ENCODE measurements at places on chromosomes 5 and 9.

- no peak for DNase-seq
Observed at GRCh38 chr9:115069771-115070170, 48.2 kb downstream of the TNC start.

GRCh38 chr9:69671311-69671878 lies 776 bp downstream of the APBA1 start:
- DNase-seq = no peak

DNA sequence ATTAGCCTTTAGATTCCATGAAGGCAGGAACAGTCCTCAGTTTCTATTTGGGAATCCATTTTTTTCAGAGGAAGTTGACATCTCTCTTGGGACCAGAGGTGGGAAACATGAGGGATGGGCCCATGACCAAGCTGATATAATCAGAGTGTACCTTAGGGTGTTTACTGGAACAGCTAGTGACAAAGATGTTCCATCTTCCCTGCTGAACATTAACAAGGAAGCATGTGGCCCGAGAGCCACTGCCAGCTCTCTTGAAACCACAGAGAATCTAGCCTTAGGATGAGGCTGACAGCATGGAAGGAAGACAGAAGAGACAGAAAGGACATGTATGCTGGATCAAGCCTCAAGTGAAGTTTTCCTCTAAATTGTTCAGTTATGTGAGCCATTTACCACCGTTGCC lies 16.0 kb downstream of the AQP3 start:
- DNase-seq = no peak

- no peak for DNase-seq
Observed at GRCh38 chr5:159469496-159470372, 139.4 kb upstream of the IL12B start.

DNA sequence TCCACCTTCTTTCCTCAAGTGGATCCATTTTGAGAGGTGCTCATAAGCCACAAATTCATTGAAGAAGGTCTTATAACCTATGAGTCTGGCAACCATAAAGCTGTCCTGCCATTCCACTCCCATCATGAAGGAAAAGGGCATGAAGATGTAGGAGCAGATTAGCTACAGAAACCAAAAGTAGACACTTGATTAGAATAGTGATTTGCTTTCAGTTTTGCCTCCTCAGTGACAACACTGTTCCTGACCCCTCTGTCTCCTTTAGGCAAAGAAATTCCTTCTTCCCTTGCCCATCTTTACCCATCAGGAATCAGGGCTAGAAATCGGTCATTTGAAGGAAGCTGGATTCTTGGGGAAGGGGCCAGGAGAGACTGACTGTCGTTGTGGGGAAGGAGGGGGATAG lies 55.2 kb downstream of the SLC28A3 start:
- DNase-seq = no peak

GRCh38 chr5:158635565-158635964 lies 464.2 kb downstream of the EBF1 start:
- DNase-seq = no peak

DNA sequence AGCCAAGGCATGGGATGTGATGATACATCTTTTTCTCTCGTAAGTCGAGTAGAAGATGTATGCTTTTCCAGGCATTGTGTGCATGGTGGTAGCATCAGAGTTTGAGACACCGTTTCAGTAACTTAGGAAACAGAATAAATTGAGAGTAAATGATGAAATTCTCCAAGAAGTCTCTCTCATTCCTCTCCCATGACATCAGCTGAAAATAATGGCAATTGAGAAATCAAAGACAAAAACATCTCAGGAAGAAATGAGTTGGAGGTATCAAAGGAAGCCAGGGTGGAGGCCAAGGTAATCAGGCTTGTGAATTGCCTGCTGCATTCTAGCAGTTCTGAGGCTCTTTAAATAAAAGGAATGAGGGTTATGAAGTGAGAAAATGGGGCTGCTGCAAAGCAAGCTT lies 53.9 kb downstream of the SGCD start:
- no peak for DNase-seq

GRCh38 chr5:58115811-58116210 lies 344.1 kb downstream of the PLK2 start:
- no peak for DNase-seq

- DNase-seq = no peak
Observed at GRCh38 chr5:146222005-146222404, 18.6 kb downstream of the RBM27 start.

- DNase-seq = no peak
Observed at GRCh38 chr5:131394128-131394527, 130.3 kb downstream of the CDC42SE2 start.

DNA sequence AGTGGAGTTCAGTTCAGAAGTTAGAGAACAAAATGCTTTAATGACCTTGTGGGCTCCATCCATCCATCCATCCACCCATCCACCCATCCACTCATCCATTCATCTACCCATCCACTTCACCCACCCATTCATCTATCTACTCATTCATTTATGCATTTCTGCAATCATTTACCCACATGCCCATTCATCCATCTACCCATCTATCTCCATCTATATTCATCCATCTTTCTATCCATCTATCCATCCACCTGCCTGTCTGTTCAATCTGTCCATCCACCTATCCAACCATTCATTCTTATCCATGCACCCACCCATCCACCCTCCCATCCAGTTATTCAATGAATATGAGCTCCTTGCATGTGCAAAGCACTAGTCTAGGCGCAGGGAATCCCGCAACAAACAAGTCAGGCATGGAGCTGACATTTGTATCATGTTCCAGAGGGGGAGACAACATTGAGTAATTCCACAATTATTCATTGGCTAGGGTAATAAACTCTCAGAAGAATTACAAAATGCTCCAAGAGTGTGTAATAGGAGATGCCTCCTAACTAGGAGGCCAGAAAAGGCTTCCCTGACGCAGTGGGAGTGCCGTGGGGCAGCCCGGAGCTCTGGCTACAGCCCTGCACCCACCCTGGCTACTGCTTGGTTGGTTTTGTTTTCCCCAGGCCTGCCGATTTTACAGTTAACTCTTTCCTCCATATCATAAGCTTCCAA lies 211.2 kb downstream of the NXNL2 start:
- no peak for DNase-seq
